NT2/D1 (cell line): ENCODE measurements at places on chromosomes 7 and 10.
A peak's percentile ranks its signal among the peaks of the same experiment; 100 is the strongest.

DNA sequence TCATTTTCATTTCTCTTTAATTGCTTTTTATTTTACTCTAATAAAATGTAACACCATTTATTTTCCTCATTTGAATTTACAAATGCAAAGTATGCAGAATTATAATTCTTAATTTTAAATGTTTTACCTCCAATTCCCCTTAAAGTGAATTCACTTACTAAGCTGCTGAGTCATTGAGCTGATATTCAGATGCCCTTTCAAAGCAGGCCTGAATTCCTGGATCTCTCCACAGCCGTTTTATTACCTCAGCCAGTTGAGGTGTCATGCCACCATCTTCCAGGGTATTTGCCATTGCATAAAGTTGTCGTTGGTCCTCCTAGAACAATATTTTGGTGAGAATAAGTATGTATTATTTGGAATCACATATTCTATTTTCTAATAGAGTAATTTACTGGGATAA, 33.2 kb downstream of the GNAT3 start:
- DNase-seq: peak; percentile 13

- DNase-seq: no peak
Measured at GRCh38 chr10:129486805-129487204, 19.8 kb downstream of the MGMT start.

GRCh38 chr7:137166363-137166762, 177.2 kb downstream of the PTN start:
- no peak for DNase-seq

GRCh38 chr10:101054351-101054750, 7.4 kb upstream of the KAZALD1 start:
- DNase-seq: no peak

- DNase-seq: no peak
Measured at GRCh38 chr10:129174232-129175014, 292.6 kb upstream of the MGMT start.

DNA sequence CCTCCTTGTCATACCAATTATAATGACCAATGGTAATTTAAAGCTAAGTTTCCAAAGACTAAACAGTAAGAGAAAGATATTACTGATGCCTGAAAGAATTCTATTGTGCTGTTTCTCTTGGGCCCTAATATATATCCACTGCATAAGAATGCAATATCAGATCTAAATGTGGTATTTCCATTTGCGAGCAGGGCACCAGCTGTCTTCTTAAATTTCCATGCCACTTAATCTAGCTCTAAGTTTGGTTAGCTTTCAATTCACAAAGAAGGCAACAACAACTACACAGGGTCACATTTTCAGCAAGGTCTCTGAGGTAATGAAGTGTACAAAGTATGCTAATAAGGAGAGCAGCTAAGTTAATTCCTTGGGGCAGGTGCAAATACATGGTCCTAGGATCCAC, 315.7 kb downstream of the GPR37 start:
- no peak for DNase-seq

- no peak for DNase-seq
Measured at GRCh38 chr7:95476072-95476847, 9.5 kb upstream of the ASB4 start.

- no peak for DNase-seq
Measured at GRCh38 chr10:115066528-115066927, 26.6 kb upstream of the ATRNL1 start.

GRCh38 chr7:1059200-1060091, 15.1 kb downstream of the GPR146 start:
- peak; percentile 69 for DNase-seq

DNA sequence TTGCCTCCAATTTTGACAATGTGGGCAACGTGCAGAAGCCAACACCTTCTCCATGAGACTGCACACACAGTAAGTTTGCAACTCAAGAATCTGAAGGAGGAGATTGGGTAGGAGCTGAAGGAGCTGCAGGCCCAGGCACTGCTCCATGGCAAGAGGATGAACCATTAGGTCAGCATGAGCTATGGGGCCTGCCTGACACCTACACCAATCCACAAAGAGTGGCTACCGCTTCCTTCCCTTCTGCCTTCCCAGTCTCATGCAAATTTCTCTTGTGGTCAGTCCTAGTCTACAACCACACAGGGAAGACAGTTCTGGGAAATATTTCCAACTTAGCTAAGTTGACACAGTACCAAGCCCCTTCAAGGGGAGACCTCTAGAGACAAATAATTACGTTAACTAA, 142.0 kb upstream of the ADO start:
- no peak for DNase-seq

- no peak for DNase-seq
Measured at GRCh38 chr10:81027706-81028105, 490.0 kb downstream of the SH2D4B start.

- no peak for DNase-seq
Measured at GRCh38 chr7:111098926-111099250, 8.0 kb downstream of the LRRN3 start.

- DNase-seq: no peak
Measured at GRCh38 chr7:56030340-56030739, 20.9 kb downstream of the PSPH start.

- no peak for DNase-seq
Measured at GRCh38 chr10:3757250-3757637, 27.8 kb downstream of the KLF6 start.

- DNase-seq: no peak
Measured at GRCh38 chr7:40177071-40177470, 42.3 kb downstream of the SUGCT start.

- no peak for DNase-seq
Measured at GRCh38 chr10:22103701-22104470, 100.4 kb upstream of the DNAJC1 start.

DNA sequence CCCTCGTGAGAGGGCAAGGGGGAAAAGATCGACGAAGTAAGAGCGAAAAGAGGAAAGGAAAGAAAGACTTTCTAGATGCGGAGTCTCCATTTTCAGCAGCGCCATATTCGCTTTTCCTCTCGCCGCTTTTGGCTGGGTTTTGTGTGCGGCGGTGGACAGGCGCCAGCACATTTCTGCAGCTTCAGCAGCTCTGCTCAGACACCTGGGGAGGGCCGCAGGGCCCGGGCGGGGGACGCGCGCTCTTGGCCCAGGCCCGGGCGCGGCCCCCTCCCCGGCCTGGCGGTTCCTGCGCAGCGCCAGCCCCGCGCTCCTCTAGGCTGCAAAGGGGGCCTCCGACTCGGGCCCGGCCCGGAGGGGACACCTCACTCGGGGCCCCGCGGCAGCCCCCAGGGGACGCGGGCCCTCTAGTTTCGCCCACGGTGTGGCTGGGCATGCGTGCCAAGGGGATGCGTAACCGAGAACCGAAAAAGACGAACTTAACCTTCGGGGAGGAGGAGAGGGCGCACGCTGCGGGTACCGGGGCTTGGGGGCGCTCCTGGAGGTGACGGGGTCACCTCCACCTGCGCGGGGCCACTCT, 34.5 kb upstream of the EBLN1 start:
- no peak for DNase-seq

DNA sequence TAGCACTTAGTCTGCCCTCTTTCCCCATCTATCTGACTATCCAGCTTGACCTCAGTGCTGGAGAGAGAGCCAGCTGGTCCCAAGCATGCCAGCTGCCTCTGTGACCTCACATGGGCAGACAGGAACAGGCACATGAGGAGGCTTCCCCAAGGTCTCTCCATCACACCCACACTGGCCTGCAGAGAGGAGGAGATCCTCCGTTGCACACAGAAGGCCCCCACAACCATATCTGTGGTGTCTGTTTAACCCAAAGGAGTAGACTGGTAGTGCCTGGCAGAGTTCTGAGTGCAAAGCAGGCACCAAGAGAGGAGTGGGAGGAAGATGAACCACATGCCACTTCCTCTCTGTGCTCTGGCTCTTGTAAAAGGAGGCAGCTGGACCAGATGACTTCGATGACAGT, 4.8 kb upstream of the ANK3 start:
- no peak for DNase-seq
